ENCODE measurements at places on chromosomes 7 and 10.

DNA sequence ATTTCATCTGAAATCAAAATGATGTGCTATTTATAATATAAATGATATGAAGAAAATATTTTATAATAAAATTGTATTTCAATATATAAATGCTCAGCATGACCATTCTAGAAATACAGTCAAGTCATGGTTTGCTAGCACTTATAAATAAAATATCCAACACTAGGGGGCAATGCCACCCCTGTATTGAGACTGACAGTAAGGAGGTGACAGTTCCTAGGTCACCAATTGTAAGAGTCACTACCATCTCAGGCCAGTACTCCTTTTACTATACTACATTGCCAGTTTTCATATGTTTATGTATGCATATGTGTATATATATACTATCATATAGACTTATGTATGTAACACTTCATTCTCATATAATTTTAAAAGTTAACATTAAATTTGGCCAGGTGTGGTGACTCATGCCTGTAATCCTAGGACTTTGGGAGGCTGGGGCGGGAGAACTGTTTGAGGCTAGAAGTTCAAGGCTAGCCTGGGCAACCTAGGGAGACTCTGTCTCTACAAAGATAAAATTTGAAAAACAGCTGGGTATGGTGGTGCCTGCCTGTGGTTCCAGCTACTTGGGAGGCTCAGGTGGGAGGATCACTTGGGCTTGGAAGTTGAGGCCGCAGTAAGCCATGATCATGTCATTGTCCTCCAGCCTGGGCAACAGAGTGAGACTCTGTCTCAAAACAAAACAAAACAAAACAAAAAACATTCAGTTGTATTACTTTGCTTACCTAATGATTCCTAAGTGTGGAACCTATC is 2.4 kb upstream of the CNOT4 start:
- no peak for DNase-seq

DNA sequence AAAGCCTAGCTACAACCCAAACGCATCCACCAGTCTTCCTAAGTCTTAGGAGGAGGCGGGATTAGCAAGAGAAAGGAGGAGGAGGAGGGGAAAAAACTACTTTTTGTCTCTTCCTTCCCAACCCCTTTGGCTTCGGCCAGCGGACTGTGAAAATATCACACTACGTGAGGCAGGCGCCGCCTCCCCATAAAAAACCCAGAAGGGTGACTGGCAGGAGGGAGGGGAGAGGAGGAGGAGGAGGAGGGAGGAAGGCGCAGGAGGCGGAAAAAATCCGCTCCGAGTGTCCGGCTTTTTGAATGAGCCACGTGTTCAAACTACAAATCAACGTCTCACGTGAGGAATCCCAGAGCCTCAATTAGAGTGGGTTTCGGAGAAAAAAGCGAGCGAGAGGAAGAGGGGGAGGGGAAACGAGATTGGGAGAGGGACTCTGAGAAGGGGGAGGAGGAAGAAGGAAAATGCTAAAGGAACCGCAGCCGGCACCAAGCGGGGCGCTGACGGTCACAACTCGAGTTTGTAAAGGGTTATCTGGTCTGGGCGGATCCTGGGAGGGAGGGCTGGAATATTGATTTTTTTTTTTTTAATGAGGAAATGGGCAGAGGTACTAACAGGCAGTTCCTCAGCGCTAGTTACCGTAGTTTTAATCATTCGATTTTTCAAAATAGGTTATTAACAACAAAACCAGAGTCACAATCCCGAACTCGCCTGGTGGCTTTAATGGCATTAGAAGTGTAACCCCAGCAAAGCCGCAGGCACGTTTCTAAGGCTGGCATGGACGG is at the start of gene IGF2BP3:
Gene IGF2BP3 (minus strand): TSS at position 162 of the 776 bp plus-strand sequence. CDS start 381 bp downstream, outside the sequence.
- DNase-seq: peak; percentile 85

- DNase-seq: no peak
These were observed 130.7 kb downstream of the SAMD9 start for GRCh38 chr7:92987095-92987494.

DNA sequence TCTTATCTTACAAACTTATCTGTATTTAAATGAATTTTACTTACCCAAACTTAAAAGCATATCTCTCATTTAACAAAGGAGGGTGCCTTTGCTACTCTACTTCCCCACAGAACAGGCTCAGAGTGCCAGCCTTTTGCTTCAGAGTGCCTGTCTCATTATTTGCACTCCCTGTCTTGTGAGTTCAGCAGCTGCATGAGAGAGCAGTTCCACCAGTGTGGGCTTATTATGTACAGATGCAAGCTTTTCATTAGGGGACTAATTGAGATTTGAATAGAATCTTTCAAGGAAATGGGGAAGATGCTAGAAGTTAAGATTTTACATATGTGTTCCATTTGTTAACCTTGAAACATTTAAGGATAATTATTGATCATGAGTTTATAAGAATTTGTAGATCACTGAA is 310.2 kb upstream of the LRRN3 start:
- DNase-seq: no peak

DNA sequence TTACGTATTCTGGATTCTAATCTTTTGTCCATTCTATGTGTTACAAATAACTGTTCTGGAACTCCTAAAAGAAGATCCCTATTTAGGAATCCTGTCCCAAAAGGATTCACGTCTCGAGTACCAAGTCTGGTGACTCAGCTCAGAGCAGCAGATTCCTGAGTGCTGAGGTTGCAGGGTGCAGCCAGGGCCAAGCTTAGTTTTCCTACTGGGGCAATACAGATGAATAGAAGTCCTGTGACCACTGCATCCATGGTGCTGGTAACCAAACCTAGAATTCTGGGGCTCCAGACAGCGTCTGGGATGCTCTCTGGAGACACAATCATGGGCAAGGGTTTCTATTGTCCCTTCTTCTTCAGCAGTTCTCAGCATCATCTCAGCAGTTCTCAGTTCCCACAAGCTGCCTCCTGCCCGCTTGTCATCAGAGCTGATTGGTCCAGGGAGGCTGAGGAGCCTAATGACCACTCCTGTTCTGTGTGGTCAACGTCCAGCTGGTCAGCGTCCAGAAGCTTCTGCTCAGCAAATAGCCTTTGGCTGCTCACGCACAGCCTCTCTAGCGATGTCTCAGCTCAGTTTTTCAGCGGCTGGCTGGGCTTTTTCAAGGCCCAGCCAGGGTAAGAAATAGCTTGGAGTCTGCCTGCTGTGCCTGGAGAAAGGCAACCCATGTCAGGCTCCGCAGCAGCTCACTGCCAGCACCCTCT is 50.4 kb upstream of the C7orf33 start:
- peak; percentile 13 for DNase-seq

DNA sequence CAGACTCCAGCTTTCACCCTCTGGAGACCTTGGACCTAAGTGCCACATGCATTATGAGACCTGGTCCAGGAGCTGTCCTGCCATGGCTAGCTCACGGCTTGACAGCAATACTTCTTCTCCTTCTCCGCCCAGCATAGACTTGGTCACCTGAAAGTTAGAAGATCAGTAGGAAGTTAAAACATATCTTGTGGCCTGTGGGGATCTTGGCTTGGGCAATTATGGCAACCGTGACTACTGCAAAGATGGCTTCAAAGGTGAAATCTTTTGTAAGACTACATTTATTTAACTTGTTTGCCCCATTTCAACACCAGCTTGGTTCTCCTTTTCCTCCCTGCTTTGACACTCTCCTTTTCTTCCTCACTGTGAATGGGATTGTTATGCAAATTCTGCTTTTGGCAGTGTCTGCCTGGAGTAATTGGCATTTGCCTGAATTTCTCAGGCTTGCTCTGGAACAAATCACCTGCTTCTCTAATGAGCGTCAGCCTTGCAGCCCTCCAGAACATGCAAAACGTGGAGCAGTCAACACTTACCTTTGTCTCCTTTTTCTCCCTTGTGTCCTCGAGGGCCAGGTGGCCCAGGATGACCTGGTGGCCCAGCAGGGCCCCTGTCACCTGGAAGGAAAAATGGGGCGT is 53.4 kb downstream of the COL17A1 start:
- no peak for DNase-seq

DNA sequence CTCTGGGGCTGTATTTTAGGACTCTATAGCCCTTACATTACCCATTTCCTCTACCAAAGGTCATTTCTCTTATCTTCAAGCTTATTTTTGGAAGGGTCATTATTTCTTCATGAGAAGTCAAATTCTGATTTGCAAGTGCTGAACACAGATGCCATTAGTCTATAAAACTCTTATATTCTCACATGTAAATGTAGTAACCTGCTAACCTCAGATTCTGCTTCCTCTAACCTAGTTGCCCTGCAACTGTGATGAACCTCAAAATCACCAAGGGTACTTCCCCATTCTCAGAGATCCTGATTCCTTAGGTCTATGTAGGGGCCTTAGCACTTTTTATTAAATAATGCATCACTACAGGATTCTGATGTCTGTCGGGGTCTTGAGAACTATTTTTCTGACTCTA is 6.3 kb downstream of the FAS start:
- no peak for DNase-seq

DNA sequence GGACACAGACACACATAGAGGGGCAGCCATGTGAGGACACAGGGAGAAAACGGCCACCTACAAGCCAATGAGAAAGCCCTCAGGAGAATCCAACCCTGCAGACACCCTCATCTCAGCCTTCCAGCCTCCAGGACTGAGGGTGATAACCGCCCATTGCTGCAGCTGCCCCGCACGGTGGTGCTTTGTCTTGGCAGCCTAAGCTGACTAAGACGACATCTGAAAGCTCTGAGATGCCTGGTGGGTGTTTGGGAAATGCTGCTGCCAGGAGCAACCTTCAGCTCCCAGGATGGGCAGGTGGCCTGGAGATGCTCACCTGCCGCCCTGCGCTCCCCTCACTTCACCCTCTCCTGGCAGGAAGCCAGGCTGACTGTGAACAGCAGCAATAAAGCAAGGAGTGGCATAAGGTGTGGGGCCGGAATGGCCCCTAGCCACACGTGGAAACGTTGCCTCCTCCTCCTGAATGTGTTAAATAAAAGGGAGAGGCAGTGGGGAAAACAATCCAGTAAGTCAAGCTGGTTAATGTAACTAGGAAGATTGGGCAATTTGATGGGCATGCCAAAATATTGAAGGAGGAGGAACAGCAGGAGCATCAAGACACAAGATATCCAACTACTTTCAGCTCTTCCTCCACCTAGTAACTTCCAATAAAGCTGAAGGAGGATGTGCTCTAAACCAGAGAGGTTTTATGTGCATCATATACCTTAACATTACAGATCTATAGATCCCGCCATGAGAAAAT is 121.5 kb downstream of the TNS3 start:
- no peak for DNase-seq

GRCh38 chr7:55548295-55548731 is 24.0 kb downstream of the VOPP1 start:
- no peak for DNase-seq

DNA sequence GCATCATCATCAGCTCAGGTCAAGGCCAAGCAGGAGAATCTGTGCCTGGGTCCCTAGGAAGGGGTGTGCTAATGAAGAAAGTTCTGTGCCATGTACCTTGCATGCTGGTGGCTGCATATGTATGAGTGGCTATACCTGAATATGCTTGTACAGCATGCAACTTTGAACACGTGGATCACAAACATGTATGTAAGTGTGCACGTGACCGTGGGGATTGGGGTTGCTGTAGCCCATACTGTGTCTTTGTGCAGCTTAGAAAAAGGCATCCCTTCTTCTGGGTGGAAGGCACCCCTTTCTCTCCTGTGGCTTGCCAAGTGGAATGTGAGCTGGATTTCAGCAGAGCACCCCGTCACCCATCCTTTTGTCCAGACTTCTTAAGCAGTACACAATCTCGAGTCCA is 13.8 kb downstream of the EMX2 start:
- no peak for DNase-seq

GRCh38 chr7:99825873-99826272 is 1.9 kb upstream of the CYP3A43 start:
- DNase-seq: no peak

DNA sequence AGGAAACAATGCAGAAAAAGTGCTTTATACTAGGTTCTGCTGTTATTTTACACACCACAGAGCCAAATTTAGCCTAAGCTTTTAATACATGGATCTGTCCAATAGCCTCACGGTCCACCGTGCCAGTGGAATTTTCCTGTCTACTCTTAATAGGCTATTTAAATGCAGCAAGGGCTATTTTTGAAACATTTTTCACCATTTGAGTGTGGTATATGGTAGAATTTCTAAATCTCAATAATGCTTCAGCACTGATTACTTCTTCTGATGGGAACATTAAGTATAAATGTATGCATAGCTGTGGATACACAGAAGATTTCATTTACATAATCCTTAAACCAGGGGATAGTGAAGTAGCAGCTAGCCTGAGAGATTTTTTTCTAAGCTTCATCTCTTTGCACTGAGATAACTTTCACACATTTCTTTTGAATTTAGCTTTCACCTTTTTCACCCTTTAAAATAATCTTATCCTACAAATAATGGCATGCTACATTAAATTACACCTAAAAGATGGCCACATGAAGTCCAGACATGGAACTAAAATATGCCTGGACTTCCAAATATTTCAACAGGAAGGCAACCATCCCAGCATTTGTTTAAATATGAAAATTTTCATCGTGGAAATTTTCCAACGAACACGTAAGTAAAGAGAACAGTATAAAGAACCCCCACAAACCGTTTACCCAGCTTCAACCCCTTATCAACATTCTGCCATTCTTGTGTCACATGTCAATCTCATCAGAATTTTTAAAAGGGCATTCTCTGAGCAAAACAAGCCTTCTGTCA is 45.4 kb downstream of the AMPH start:
- DNase-seq: no peak

- no peak for DNase-seq
These were observed 1133.4 kb downstream of the XPNPEP1 start for GRCh38 chr10:108789919-108790318.

DNA sequence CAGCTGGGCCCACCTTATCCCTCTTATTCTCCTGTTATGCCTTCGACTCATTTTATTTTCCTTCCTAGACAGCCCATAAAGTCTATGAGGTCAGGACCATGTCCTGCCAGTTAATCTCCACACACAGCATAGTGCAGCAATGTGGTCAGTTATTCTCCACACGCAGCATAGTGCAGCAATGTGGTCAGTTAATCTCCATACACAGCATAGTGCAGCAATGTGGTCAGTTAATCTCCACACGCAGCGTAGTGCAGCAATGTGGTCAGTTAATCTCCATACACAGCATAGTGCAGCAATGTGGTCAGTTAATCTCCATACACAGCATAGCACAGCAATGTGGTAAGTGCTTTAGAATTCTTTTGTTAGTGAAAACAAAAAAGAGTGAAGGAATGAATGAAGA is 77.8 kb downstream of the TEX36 start:
- peak; percentile 17 for DNase-seq

- DNase-seq: no peak
These were observed 454.1 kb downstream of the PARD3 start for GRCh38 chr10:34360984-34361383.

GRCh38 chr7:38819463-38819862 is 89.5 kb downstream of the VPS41 start:
- no peak for DNase-seq

GRCh38 chr10:5742116-5742515 is 57.5 kb downstream of the TASOR2 start:
- DNase-seq: no peak

DNA sequence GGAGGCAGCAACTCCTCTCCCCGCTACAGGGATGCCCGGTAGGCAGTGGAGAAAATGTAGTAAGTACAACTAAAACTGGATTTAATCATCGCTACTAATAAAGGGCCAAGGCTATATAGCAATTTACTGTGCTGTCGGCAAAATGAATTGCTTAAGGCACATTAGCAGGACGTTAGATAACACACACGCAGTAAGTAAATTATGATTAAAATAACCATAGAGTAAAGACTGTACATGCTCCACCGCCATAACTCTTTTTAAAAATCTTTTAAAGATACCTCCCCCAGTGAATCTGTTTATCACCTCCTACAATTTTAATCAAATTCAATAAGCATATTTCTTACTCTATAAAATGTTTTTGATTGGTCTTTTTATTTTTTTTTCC is 371.4 kb upstream of the MGMT start:
- DNase-seq: no peak
